Activated T-helper 1 cell treated with Interleukin-2 at 50 U/mL for 16 hours (primary cell): ENCODE measurements at places on chromosomes 1 and 21.

GRCh38 chr1:172041742-172042141, 200.4 kb downstream of the DNM3 start:
- no peak for DNase-seq

GRCh38 chr1:211194826-211195225, 60.9 kb upstream of the KCNH1 start:
- DNase-seq = no peak

GRCh38 chr1:234887016-234887900, 241.4 kb downstream of the TOMM20 start:
- no peak for DNase-seq

DNA sequence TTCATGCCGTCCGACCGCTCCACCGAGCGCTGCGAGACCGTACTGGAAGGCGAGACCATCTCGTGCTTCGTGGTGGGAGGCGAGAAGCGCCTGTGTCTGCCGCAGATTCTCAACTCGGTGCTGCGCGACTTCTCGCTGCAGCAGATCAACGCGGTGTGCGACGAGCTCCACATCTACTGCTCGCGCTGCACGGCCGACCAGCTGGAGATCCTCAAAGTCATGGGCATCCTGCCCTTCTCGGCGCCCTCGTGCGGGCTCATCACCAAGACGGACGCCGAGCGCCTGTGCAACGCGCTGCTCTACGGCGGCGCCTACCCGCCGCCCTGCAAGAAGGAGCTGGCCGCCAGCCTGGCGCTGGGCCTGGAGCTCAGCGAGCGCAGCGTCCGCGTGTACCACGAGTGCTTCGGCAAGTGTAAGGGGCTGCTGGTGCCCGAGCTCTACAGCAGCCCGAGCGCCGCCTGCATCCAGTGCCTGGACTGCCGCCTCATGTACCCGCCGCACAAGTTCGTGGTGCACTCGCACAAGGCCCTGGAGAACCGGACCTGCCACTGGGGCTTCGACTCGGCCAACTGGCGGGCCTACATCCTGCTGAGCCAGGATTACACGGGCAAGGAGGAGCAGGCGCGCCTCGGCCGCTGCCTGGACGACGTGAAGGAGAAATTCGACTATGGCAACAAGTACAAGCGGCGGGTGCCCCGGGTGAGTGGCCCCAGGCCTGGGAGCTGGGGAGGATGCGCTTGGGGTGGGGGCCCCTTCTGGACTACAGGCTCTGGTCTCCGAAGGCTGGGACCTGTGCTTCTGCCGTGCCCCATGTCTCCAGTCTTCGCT, 1.1 kb downstream of the SKI start:
- no peak for DNase-seq

DNA sequence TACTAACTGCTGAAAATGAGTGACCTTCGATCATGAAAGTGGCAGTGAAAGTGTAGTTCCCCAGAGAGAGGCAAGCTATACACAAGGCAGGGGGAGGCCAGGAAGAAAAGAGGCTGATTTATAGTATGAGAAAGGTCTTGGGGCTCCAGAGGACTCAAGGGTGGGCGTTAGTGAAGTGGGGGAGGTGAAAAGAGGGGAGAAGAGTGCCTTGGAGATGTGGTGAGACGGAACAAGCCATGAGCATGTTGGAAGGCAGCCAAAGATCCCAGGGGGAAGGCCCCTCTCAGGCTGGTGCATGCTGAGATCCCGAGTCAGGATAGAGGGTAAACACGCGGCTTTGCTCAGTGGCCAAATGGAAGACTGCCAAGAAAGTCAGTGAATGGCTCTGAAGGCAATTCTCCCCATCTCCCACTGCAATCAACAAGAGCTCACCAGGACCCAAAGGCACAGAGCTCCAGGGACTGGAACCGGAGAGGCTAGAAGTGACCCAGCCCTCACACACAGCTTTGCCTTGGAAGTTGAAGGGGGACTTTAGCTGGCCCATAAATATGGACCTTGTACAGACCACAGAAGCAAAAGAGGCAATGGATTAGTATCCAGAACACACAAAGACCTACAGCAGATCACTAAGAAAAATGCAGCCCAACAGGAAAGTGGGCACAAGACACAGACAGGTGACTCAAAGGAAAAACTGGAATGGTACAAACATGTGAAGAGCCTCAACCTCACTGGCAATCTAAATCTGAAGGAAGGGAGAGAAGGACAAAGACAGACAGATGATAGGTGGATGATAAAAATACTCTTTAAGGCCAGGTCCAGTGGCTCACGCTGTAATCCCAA, 49.6 kb downstream of the HSF2BP start:
- no peak for DNase-seq

DNA sequence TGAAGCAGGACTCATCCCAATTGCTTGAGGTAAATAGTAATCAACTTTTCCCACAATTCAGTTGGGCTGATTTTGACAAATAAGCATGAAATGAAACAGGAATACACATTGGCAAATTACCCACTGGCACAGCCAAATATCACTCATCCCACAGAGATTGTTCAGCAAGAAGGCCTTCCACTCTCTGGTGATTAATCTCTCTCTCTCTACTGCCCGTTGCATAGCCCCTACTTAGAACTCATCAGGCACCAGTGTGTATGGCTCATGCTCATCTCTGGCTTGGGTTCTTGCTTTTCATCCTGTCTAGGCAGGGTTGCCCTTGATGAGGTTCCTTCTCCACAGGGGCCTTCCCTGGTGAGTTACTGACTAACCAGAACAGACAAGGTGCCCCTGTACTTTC, 1.1 kb downstream of the BSDC1 start:
- no peak for DNase-seq

DNA sequence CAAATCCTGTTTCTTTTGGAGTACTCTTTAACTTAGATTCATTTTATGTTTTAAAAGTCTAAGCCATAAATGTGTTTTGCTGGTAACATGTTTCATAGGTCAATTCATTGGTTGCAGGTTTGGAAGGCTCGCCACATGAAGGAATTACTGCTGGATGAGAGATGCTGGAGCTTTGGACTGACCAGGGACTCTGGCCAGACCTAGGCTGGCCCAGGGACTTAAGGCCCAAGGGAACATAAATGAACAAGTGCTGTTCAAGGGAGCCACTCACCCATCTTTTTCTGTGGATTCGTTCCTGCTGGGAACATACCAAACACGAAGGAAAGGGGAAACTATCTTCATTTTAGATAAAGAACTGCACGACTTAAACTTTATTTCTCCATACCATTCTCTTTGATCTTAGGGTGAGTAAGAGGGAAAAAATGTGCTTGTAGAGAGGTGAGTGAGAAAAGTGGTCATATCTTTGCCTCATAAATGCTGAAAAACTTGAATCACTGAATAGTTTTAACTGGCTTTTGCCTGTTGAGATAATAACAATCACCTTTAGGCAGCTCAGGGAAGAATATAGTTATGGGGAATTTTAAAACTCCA, 15.3 kb upstream of the SHCBP1L start:
- no peak for DNase-seq

DNA sequence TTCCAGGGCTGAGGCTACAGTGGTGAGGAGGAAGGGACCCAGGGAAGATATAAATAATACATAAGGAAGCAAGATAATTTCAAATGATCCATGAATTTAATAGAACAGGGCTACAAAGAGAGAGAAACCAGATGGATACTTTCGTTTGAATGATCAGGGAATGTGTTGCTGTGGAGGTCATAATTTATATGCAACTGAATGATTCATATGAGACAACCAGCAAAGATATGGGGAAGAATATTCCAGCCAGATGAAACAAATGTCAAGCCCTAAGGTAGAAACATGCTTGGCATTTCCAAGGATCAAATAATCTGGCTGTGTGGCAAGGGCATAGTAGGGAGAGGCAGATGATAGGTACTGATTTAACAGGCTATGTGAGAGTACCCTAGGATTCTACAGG, 84.8 kb upstream of the ZC3H11B start:
- DNase-seq = no peak

DNA sequence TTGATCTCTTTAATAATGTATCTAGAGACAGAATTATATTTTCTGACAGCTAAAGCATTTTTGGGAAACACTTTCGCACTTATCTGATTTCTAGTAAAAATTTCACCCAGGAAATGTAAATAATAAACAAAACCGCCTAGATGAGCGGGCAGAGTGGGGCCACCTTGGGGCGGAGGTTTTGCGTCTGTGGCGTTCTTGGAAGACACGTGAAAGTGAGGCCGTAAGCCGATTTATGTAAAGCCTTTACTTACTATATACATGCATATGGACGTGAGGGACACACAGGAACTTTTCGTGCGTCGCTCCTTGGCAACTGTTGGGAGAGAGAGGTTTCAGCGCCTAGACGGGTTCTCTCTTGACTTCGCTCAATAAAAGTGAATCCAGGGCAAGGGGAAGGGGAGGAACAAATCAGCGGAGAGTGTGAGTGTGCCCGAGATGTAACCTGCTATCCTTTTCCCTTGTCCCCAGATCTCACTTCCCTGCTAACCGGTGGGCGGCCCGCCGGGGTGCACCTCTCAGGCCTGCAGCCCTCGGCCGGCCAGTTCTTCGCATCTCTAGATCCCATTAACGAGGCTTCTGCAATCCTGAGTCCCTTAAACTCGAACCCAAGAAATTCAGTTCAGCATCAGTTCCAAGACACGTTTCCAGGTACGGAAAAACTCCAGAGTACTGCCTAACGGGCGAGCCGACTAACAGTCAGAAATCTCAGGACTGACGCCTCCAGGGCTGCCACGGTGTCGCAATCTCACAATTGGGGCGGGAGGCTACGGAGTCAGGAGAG, 1.7 kb downstream of the HLX start:
- DNase-seq = no peak

GRCh38 chr1:158037008-158037865, 43.8 kb downstream of the KIRREL1 start:
- DNase-seq = no peak

DNA sequence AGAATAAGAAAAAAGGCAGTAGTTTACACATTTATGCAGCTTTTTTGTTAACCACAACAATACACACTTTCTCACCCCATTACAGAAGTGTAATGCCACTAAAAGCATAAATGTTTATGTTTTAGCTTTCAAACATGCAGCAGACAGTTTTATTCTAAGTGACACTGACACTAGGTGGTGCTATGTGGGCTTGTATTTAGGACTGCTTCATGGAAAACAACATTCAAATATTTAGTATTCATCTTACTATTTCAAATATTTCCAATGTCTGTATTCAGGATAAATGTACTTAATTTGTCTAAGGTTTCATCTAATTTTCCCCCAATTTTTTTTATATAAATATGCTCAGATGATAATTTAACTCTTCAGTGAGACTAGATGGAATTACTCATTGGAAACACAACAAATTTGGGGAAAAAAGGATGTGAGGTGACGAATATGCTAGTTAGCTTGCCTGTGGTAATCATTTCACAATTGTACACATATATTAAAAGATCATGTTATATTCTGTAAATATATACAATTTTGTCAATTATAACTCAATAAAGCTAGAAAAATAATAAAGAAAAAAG, 71.4 kb downstream of the USP1 start:
- no peak for DNase-seq
